CD14-positive monocyte (primary cell): ENCODE measurements at places on chromosomes 5 and 9.

- no peak for DNase-seq
These were observed 83.1 kb downstream of the NLN start for GRCh38 chr5:65805089-65805488.

GRCh38 chr5:42531611-42532010 lies 108.4 kb downstream of the GHR start:
- no peak for DNase-seq

DNA sequence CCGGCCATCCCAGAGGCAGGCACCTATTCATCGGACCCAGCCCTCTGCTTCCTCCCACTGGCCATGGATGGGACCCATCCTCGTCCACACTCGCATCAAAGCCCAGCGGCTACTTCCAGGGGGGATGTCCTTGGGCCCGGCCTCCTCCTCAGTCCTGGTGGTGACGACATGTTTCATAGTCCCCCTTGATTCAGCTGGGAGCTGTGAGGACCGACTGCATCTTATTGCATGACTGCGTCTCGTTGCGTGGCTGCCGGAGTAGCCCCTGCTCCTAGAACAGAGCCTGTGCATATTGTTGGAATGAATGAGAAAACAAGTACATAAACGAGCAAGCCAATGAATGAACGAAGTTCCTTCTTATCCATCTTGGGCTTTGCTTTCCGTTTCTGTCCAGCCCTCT lies 12.8 kb downstream of the NCS1 start:
- no peak for DNase-seq

DNA sequence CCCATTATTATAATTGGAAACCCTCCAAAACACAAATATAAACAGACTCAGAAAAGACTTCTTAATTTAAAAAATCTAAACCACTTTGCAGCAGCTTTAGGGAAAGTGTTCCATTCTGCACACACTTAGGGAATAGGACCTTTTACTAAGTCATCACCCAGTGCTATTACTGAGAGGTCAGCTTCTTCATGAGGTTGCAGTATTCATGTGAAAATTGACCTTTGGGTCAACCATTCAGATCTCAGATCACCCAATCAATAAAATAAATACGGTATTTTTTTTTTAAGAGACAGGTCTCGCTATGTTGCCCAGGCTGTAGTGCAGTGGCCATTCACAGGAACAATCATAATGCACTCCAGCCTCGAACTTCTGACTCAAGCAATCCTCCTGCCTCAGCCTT lies 21.8 kb downstream of the NR6A1 start:
- DNase-seq: no peak

DNA sequence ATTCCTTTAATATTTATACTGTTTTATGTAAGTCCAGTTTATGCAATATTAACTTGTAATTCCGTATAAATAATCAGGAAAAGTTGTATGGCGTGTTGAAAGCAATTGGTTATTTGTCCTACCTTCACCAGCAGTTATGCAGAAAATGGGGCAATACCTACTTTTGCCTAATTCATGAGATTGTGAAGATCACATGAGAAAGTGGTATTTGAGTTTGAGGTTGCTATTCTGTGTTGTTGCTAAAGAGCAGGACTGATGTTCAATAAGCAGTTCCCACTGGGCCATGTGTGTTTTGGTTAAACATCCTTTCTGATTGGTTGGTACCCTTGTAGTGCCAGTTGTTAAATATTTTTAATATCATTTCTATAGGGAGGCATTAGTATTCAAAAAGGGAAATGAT lies 3.2 kb downstream of the TGFBR1 start:
- DNase-seq: no peak

GRCh38 chr9:107308461-107308860 lies 25.4 kb downstream of the RAD23B start:
- DNase-seq: no peak

DNA sequence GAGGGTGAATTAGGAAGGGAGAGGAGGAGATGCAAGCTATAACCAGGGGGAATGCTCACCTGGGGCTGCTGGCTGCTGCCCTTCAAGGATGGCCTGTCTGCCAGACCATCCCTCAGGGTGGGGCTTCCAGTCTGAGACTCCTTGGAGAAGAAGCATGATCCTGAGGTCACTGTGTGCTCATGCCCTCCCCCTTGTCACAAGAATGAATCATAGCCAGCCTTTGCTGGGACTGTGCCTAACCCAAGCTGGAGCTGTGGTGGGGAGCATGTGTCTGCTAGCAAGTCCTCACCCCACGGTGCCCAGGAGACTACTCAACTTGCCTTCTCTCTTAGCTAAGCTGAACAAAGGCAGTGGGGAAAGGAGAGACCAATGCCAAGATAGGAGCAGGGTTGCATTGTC lies 463.6 kb downstream of the SPOCK1 start:
- no peak for DNase-seq

DNA sequence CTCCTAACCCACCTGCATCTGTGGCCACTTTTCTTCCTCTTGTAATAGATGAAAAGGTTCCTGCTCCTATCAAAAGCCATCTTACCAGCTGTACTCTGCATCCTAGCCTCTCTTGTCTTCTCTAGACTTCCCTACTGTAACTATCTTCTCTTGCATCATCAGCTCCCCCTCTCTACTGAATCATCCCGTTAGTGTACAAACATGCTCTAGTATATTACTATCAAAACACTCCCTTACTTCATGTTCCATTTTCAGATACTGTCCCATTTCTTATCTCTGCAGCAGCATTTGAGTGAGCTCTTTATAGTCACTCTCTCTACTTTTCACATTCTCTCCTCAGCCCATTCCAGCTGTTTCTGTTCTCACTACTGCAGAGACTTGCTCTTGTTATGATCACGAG lies 2.8 kb downstream of the SRA1 start:
- peak; percentile 81 for DNase-seq

DNA sequence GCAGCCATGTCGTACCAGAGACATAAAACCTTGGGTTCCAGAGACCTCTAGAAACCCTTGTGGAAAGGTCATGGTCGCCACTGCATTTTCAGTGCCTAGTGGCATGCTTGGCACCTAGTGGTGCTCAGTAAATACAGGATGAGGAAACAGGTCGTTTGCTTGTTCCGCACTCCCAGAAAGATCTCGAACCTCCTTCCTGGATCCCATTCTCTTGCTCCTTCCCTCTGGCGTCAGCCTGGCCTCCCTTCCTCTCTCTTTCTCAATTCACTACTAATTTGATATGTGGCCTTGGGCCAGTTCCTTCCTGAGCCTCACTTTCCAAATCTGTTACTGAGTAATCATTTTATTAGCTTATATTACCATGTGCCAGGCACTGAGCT lies 4.4 kb downstream of the NDST1 start:
- DNase-seq: no peak

- no peak for DNase-seq
These were observed 9.0 kb upstream of the PRR7 start for GRCh38 chr5:177437623-177438022.

- no peak for DNase-seq
These were observed 101.0 kb downstream of the TMEM232 start for GRCh38 chr5:110625376-110625999.

GRCh38 chr9:114263853-114264510 lies 58.9 kb upstream of the ORM1 start:
- no peak for DNase-seq

GRCh38 chr9:6899274-6899673 lies 141.5 kb downstream of the KDM4C start:
- DNase-seq: no peak

DNA sequence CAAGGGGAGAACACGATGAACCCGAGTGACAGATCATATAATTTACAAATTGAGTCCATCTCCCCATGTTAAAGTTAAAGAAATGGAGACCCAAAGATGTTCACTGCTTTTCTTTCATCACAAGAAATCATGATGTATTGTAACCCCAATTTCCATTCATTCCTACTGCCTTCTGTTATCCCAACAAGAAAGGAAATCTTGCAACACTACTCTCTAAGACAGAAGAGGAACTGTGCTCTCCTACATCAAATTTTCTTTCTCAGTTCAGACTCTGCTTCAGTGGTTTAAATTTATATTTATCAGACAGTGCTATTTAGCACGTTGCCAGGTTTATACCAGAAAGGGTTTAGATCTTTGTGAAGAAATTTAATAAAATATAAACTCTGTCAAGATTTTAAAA lies 83.8 kb upstream of the RASA1 start:
- DNase-seq: no peak

GRCh38 chr5:94754824-94755223 lies 136.4 kb downstream of the SLF1 start:
- no peak for DNase-seq

DNA sequence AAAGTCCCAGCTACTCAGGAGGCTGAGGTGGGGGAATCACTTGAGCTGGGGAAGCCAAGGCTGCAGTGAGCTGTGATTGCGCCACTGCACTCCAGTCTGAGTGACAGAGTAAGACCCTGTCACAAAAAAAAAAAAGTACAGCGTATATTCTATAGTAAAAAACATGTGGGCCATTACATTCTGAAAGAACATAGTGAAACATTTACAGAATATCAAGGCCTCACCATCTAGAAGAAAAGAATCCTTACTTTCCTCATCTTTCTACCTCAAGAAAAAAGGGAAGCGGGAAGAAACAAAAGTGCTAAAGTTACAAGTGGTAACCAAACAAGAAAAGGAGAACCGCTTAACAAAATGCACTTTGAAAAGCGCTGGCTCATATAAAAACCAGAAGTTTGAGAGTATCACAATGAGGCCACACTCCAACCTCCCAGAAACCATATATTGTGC lies 5.7 kb upstream of the SYK start:
- peak; percentile 90 for DNase-seq

- no peak for DNase-seq
These were observed 98.9 kb downstream of the MRPS27 start for GRCh38 chr5:72221099-72221498.

DNA sequence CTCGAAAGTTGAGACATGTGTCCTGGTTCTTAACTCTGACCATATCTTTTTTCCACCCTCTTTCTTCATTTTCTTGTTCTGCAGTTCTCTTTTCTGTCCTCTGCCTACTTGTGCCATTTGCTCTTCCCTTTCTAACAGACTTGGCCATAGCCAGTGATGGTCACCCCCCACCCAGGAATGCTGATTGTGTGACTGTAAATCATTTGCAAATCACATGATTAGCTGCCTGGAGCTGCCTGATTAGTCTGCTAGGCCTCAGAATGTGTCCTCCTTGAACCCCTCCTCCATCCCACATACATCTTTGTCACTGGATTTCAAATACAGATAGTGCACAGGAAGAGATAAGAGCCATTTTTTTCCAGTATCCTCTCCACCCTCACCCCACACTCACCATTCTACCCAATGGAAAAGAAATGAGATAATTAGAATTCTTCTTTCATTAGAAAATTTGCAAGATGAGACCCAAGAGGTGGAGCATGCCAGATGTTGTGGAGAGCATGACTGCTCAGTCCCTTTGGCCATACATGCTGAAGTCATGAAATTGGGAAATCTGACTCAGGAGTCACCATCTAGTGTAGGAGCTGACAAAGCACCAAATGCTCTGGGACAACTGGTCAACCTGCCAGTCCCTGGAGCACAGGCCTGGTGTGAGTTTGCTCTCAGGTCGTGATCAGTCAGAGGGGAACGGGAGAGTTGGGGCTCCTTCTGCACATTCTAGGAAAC lies 538.2 kb downstream of the CCDC171 start:
- DNase-seq: no peak

- DNase-seq: no peak
These were observed 230.3 kb upstream of the MVB12B start for GRCh38 chr9:126096340-126096739.

- peak; percentile 50 for DNase-seq
These were observed 49.4 kb downstream of the MEF2C start for GRCh38 chr5:88833371-88834130.

GRCh38 chr9:85212209-85212608 lies 529.5 kb downstream of the AGTPBP1 start:
- DNase-seq: no peak

DNA sequence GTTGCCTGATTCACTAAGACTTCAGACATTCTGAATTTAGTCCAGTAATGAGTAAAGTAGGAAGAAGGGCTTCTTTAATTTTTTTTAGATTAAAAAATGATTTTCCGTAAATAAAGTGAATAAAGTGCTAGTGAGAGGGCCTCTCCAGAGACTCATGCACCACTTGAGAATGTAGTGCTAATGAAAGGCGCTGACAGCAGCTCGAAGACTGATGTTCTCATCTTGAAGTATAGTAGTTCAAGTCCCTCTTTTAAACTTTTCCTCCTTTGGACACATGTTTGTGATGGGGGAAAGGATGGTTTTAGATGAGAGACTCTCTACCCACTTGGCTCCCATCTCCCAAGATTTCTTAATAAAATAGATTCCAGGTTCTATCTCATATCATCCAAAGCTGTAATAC lies 48.5 kb downstream of the G3BP1 start:
- no peak for DNase-seq

GRCh38 chr9:124849801-124850200 lies 3.5 kb upstream of the WDR38 start:
- DNase-seq: no peak
